Activated T-helper 2 cell treated with anti-CD3 and anti-CD28 coated beads, Interferon-gamma antibody, Interleukin-2, Interleukin-4, amounts not matched to agents 10 μg/mL and 5 μg/mL and 100 μg/mL, durations not matched to agents 14 hours and 24 hours and 36 hours (primary cell): ENCODE measurements at places on chromosomes 16 and 17.

DNA sequence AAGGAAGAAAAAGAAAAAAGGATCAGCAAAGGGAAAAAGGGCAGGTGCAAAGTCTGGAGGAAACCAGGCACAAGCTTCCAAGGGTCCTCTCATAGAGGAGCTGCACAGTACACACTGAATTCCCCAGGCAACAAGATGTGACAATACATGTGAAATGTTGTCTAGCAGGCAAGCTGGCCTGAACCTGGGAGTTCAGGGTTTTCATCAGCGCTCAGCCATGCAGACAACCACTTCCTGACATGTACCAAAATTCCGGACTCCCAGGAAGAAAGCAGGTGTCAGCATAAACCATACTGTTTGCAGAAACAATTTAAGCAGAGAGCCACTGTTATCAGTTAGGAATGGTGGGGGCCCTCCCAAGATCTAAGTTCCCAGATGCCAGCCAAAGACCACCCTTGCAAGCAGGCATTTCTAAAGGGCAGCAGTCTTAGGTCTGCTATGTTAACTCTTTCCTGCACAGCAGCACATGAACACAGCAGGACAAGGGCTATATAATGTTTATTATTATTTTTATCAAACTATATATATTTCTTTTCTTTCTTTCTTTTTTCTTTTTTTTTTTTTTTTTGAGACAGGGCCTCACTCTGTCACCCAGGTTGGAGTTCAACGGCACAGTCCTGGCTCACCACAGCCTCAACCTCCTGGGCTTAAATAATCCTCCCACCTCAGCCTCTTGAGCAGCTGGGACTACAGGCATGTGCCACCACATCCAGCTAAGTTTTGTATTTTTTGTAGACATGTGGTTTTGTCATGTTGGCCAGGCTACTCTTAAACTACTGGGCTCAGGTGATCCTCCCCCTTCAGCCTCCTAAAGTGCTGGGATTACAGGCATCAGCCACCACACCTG lies 10.1 kb downstream of the TK2 start:
- DNase-seq: no peak

DNA sequence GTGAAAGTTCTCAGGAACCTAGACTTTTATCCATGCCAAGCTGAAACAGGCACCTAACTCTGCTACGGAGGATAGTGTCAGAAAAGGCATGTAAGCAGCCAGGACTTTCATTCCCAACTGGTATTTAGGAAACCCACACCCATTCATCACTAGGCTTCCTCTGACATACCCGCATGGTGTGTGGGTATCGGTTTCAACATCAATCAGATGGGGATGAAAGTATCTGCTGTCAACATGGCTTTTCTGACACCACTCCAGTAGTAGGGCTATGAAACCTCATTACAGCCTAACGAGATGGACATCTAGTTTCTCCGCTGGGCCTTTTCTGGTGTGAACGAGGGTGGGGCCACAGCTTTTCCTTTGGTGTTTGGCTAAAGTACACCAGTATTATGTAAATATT lies 1178.3 kb downstream of the CDH11 start:
- DNase-seq: no peak

DNA sequence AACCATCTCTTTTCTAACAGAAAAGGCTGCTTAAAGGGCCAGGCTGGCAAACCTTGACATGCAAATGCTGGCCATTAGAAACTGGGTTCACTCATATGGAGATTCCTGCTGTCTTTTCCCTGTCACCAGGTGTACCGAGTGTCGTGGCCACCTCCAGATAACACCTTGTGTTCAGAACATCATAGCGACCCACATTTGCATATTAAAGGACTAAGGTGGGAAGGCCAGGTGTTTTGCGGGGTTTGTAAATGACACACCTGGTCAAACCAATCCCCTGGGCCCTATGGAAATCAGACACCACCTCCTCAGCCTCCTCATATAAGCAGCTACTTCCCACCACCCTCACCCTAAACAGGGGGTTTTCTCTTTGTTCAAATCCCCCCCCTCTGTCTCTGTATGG lies 2.5 kb upstream of the AIPL1 start:
- no peak for DNase-seq

GRCh38 chr16:54939029-54939346 lies 8.3 kb downstream of the IRX5 start:
- no peak for DNase-seq

- no peak for DNase-seq
Measured at GRCh38 chr16:62969711-62970318, 933.6 kb upstream of the CDH8 start.

DNA sequence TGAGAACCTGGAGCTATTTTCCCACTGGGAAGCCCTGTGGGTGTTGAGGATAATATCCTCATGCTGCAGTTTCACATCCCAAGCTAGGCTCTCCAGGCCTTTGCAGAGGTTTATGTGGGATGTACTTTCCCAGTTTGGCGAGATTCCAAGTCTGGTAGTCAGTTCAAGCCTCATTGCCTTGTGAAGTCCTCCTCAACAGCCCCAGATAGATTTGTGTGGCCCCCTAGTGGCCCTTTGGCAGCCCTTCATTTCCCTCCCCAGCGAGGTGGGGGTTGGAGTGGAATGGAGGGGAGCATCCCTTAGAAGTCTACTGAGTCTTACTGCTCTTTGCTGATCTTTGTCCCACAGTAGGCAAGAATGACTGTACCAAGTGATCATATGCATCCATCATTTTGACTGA lies 137.9 kb downstream of the CDH11 start:
- no peak for DNase-seq

- no peak for DNase-seq
Measured at GRCh38 chr17:77848257-77848656, 110.2 kb upstream of the TNRC6C start.

GRCh38 chr17:71522383-71522782 lies 598.4 kb upstream of the SOX9 start:
- no peak for DNase-seq

DNA sequence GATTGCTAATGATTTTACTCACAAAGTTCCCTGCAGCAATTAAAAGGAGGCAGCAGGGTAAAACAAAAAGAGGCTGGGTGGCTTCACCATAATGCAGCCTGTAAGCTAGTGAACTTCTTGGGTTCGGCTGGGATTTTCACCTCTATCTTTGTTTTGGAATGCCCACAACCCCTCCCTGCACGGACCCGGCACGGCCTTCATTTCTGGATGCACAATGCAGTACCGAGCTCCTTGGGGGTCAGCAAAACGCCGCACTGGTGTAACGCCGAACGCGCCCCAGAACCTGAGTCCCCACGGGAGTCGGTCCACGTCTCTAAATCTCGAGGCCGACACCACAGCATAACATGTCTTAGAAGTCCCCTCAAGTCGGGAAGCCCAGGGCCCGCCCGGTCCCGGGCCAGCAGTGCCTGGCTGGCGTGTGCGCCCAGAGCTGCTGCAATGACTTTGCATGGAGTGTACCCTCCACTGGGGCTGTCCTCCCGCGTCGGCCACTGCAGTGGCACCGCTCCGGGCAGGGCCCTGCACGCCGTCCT lies 759 bp downstream of the UBE2O start:
- DNase-seq: no peak
